ENCODE measurements at places on chromosomes 11 and 22.
A peak's percentile ranks its signal among the peaks of the same experiment; 100 is the strongest.

DNA sequence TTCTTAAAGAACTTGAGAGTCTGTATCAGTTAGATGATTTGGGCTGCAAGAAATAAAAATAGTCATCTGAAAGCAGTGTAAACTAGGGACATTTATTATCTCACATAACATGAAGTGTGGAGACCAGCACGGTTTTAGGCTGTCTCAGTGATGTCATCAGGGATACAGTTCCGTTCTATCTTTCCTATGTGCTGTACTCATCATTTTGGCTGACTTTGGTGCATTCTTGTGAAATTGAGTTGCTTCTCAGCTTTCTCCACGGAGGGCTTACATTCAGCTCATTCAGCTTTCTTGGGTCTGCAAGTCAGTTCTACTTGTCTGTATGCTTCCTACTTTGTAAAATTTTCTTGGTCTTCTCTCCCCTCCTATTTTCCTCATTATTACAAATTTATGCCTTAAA, 51.8 kb upstream of the LIN7C start:
- no peak for DNase-seq

GRCh38 chr22:20159076-20159475, 8.2 kb upstream of the CCDC188 start:
- no peak for DNase-seq

- DNase-seq, result no peak
These were observed 1.1 kb upstream of the RASSF10 start for GRCh38 chr11:13008061-13008435.

- DNase-seq, result no peak
These were observed at the start of gene MAPK8IP1 for GRCh38 chr11:45885274-45885920. Gene MAPK8IP1 (plus strand): TSS chr11:45885651. CDS start chr11:45885821, 170 bp downstream.

- peak; percentile 60 for DNase-seq
These were observed 14.9 kb downstream of the RAC2 start for GRCh38 chr22:37229012-37229804.

DNA sequence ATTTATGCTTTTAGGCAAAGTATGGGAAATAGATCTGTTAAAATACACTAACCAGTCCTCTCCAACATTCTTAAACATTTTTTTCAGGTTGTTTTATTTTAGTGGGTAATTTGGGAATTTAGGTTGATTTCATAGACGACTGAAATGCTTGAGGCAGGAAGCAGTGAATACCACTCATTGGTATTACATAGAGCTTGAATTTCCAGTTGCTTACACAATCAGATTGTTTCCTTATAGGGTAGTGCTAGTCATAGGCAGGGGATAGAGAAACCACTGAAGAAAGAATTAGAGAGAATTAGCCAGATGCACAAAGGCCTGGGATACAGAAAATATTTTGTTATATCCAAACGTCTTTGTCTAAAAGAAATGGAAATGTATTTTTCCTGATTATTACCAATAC, 23.9 kb upstream of the LYVE1 start:
- DNase-seq, result peak; percentile 76

DNA sequence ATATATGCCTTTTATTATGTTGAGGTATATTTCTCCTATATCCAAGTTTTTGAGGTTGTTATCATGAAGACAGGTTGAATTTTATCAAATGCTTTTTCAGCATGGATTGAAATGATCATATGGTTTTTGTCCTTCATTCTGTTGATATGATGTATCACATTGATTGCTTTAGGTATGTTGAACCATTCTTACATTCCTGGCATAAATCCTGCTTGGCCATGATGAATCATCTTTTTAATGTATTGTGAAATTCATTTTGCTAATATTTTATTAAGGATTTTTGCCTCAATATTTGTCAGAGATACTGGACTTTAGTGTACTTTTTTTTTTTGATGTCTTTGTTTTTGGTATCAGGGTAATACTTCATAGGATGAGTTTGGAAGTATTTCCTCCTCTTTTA, 283.8 kb upstream of the C11orf87 start:
- no peak for DNase-seq

DNA sequence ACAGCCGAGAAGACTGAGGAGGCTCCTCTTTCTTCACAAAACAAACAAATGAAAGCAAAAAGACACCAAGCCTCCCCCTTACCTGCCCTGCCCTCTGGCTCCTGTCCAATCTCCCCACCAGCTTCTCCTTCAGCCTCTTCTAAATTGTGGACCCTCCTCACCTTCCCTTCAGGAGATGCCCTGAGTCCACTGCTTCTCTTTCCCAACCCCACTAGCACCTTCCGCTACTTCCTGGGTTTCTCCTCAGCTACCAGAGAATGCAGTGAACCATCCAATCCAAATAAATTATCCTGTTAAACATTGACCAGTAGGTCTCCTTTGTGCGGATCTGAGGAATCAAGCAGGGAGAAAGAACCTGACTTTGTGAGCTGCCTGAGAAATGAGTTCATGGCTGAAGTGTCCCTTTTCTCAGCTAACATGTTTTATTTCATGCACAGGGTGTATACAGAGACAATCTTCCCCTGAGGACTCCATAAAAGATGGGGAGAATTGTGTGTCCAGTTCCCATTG, 63.2 kb upstream of the VPREB1 start:
- DNase-seq, result no peak

DNA sequence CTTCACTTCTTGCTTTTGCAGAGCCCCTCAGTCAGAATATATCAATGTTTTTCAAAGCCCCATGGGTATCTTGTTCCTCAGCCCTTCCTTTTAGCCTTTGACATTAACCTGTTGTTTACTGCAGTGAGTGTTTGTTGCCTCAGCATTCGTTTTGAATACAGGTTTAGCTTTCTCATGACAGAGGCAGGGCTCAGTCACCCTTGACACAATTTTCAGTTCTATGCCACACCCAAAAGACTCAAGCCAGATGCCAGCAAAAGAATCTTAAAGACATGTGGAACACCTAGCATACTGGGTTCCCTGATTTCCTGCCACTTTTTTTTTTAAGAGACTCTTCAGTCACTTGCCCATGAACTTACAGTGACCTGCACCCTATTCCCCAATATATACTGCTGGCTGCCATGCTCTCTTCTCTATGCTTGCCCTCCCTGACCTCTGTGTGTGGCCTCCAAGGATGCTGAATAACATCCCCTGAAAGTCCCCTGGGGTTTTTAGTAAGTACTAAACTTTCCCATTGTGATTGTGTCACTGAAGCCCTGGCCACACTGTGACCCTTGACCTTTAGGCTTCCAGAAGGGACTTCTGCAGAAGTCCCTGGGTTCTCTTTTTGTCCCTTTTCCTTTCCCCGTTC, 1225.5 kb downstream of the TBC1D22A start:
- no peak for DNase-seq

GRCh38 chr11:77067861-77068443, 1.2 kb downstream of the CAPN5 start:
- no peak for DNase-seq
